Central memory CD4-positive, alpha-beta T cell (primary cell): ENCODE measurements at places on chromosomes 4 and X.

GRCh38 chr4:138113819-138114400 is 128.2 kb downstream of the SLC7A11 start:
- no peak for DNase-seq

GRCh38 chr4:173591760-173592159 is 61.7 kb upstream of the HAND2 start:
- no peak for DNase-seq

DNA sequence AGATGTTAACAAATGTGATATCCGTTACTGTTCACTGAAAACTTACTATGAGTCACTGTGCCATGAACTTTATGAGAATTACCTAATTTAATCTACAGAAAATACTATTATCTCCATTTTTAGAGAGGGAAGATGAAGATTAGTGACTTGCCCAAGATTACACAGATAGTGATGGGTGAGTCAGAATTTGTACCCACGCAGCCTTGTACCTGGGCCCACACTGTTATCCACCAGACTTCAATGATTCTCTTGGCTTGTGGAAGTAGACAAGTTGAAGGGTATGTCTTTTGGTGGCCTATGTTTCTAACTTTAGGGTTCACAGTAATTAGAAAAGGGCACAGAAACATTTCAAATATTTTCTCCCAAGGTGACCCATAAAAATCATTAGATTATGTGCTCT is 472.5 kb upstream of the NR3C2 start:
- no peak for DNase-seq

DNA sequence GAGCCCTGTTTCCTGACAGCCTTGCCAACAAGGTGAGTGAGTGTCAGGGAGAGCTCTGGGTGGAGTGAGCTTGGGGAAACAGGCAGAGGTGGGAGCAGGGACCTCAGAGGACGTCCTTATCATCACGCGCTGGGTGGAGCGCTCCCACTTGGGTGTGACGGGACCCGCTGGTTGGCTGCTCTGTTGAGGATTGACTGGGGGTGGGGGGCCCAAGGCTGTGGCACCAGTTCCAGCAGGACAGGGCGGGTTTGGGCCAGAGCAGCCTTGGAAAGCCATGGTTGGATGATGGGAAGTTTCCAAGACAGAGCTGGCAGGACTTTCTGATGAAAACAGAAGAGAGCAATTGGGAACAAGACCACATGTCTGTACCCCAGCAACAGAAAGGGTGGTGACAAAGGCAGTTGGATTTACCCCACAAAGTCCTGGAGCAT is 3.0 kb upstream of the PCGF3 start:
- no peak for DNase-seq

DNA sequence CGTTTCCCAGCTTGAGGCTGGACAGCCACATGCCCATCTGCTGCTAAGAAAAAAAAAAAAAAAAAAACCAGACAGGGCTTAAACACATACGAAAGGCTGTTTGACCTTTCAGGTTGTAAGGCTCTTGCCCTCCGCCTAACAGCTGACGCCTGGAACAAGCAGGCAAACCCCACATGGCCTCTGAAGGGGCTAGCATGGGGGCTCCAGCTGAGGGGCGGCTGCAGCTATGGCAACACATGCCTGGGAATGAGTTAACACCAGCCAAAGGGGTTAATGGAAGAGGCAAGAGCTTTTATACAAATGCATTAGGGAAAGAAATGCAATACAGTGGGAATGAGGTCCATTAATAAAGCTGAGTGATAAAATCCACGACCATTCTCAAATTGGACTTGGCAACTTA is 183.6 kb downstream of the ENOX2 start:
- DNase-seq, result no peak

DNA sequence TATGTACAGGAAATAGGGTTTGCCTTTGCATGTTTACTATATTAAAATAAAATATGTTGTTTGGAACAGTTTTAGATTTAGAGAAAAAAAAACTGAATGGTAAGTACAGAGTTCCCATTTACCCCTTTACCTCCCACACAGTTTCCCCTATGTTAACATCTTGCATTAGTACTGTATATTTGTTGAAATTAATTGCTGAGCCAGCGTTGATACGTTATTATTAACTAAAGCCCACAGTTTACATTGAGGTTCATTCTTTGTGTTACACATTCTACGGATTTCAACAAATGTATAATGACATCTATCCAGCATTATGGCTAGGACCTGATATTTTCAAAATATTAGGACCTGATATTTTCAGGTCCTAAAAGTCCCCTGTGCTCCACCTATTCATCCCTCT is 70.7 kb downstream of the PPP3CA start:
- DNase-seq, result no peak

DNA sequence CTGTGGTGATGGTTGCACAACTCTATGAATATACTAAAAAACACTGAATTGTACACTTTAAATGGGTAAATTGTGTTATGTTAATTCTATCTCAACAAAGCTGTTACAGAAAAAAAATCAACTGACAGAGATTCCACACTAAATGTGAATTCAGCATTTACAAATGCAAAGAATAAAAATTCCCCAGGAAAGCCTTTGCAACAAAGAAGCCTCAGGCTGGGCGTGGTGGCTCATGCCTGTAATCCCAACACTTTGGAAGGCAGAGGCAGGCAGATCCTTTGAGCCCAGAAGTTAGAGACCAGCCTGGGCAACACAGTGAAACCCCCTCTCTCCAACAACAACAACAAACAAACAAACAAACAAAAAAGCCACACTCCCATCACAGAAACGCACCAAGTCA is 8.9 kb downstream of the BCLAF3 start:
- DNase-seq, result no peak
